ENCODE measurements at places on chromosomes 1 and 21.

DNA sequence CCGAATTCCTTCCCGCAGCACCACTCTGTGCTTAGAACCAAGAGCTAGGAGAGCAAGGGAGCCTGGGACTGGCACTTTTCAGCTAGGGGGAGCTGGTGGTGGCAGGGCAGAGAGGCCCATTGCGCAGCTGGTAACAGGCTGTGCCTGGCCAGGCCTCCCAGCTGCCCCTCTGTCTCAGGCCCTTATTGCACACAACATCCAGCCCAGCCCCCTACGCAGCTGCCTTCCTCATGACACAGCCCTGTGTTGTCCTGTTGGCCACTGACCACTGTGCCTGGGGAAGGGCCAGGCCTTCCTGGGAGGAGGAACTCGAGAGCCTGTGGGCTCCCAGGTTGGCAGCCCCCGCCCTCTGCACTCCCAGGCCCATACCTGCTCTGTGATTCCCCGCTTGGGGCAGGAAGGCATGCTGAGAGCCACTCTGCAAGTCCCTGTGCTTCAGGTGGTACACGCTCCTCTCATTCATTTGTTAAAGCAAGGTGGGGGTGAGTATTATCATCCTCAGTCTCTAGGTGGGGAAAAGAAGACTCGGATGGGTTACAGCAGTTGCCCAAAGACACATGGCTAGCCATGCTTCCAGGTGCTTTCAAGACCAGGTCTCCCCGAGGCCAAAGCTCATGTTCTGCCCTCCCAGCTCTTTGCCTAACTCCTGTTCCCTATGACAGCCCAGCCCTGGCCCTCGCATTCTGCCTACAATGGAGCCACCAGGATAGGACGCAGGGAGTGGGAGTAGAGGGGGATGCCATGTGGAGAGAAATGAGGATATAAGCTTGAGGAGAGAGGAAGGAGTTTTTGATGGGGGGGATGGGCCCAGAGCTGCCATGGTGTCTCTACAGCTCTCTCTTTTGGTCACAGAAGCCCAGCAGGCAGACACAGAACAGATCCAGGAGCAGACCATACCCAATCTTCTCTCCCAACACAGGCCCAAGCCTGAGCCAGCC is 81.8 kb downstream of the TMEM53 start:
- DNase-seq: no peak

GRCh38 chr21:29413683-29414082 is 115.0 kb downstream of the BACH1 start:
- no peak for DNase-seq

DNA sequence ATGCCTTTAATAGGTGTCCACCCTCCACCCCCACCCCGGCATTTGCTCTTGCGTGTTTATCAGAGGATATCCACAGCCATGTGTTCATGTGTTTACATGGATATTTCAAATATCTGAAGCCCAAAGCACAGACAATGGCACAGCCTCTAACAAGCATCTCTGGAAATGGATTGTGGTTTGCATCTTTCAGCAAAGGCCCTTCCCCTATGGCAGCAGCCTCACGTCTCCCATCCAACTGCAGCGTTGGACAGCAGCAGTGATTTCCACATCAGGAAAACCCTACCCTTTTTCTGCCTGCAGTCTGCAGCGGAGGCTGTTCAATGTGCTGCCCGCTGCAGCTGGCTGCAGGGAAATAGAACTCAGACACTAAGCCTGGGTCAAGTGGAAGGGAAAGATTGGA is 1.6 kb downstream of the RASSF5 start:
- no peak for DNase-seq

DNA sequence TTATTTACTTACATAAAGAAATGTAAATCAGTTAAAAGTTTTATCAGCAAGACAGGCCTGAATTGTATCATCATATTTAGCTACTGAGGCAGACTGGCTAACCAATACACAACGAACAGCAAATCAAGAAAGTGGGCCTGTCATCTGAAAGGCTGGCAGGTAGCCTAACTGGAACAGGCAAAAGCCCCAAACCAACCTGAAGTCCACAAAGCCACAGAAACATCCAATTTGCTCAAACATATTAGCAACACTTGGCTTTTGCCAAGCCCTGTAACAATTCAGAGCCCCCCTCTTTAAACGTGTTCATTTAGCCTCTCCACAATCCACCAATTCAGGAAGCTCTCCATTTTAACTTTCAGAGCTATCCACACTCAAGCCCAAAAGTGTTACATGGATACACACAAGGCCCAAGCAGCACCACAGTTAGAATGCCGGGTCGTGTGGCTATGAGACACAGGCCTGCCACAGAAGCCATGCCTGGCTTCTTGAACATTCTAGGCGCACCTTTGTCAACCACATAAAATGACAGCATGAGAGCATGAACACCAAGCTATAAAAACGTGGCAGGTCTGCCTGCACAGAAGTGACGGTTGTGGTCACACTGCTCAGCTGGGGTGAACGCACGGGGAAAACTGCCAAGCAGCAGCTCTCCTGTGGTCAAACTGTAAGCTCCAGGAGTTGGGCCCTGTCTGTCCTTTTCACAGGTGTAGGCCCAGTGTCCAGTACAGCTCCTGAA is 49.3 kb downstream of the CD34 start:
- DNase-seq: peak; percentile 28

DNA sequence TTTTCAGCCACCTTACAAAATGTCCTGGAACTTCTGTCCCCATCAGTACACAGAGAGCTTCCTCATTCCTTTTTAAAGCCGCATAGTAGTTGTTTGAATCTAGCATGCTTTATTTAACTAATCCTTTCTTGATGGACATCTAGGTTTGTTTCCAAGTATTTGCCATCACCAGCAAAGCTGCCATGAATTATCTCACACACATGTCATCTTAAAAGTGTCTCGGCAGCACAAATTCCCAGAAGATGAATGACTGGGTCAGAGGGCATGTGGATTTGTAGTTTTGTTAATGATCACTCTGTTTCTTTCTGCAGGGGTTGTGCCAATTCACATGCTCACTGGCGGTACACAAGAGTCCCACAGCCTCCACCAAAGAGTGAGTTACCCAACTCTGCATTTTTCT is 68.3 kb downstream of the CLIC6 start:
- no peak for DNase-seq

DNA sequence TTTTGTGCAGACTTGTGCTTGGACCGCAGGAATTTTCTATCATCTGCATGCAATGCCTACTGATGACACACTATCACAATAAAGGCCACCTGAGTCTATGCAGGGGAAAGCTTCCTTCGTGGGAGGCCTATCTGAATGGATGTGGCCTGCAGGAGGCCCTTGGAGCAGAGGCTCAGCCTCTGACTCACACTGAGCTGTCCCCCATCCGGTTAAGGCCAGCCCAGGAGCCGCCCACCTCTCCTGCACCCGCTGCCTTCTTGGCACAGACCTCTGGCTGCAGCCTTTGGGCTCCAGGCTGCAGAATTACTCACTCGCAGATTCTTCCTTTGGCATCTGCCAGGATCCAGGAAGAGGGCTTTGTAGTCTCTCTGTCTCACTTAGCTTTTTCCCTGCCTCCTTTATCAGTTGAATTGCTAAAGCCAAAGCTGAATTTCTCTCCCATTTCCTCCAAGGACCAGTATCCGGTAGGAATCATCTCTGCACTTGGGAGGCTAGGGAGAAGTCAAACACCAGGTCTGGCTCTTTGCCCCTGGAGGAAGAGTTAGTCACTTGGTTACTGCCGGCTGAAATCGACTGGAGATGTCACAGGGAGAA is 65.1 kb upstream of the JUN start:
- DNase-seq: no peak

DNA sequence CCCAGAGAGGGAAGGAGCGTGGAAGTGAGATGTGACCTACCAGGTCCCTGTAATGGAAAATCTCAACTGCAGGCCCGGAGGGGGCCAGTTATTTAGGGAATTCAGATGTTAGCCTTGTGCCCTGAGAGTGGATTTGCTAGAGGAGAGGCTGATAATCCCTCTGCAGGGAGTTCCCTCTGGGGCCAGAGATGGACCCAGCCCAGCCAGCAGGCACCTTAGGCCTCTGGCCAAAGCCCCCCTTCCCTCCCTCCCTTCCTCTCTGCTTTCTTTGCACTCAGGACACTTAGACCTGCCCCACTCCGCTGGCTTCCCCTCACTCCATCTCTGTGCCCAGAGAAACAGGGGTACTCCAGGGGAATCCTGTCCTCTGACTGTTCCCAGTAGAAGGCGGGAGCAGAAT is 1.5 kb upstream of the ATP1A2 start:
- no peak for DNase-seq

- DNase-seq: no peak
These were observed 41.2 kb downstream of the ABCG1 start for GRCh38 chr21:42260121-42260520.

GRCh38 chr1:156816561-156817328 is at the start of gene SH2D2A:
Gene SH2D2A (minus strand): TSS chr1:156816848. CDS start chr1:156816708, 140 bp downstream.
- peak; percentile 94 for DNase-seq

DNA sequence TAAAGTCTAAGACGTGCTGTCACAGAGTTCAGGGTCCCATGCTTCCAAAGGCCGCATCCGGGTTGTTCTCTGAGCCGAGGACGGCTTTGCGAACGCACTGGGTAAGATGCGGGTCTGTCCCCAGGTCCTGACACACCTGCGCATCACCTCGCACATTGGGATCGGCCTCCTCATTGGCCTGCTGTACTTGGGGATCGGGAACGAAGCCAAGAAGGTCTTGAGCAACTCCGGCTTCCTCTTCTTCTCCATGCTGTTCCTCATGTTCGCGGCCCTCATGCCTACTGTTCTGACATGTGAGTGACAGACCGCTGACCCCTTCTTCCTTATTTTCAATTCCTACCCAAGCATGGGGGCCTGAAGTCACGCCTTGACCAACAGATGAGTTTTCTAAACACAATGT is 25.3 kb downstream of the TFF3 start:
- DNase-seq: no peak

- no peak for DNase-seq
These were observed 262.9 kb downstream of the PTPRU start for GRCh38 chr1:29499104-29499650.

- DNase-seq: no peak
These were observed 51.2 kb downstream of the BEND5 start for GRCh38 chr1:48725341-48726046.

DNA sequence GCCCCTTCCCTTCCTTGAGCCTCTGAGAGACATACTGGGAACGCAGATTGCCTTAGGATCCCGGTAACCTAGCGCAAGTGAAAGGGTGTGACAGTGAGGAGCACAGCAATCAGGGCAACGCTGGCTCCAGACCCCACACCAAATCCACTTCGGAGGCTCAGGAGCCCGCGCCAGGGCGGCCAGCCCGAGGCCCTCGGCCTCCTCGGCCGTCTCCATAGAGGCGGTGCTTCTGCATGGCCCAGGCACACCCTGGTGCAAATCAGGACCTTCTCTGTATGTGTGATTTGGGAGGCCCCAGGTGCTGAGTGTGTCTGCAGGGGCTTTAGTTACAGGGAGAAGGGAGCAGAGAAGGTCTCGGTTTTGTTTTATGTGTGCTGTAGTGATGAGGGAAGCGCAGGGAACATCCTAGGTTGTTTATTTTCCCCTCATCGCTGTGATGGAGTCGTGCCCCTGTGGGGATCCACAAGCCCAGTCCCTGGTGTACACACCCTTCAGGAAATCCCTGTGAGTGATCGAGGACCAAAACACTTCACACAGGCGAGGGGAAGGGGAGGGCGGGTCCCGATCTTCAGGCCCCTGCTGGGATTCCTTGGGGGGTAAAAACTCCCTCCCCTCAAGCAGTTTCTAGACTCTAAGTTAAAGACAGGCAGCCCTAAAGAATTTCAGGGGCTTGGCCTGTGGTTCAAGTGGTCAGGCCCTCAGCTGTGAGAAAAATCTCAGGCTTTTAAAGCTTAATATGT is 9.4 kb downstream of the KIAA1614 start:
- DNase-seq: no peak

- no peak for DNase-seq
These were observed 103.7 kb upstream of the SOD1 start for GRCh38 chr21:31555741-31556191.

- DNase-seq: no peak
These were observed 6.1 kb downstream of the DMRTB1 start for GRCh38 chr1:53465023-53465957.

GRCh38 chr1:1032424-1032823 is 12.5 kb downstream of the AGRN start:
- DNase-seq: no peak

GRCh38 chr1:202642619-202643291 is 67.5 kb downstream of the SYT2 start:
- DNase-seq: no peak
